Left ventricle myocardium inferior (tissue), 1 donor: ENCODE measurements at places on chromosomes 13 and 19.

GRCh38 chr13:105519771-105520170 lies 1015.7 kb downstream of the EFNB2 start:
- H3K27ac ChIP-seq, result no peak overlapping the region
- no peaks in the 10 kb centered on the region for H3K27me3 ChIP-seq
- H3K4me1 ChIP-seq, result no peaks in the 10 kb centered on the region
- no peaks in the 10 kb centered on the region for H3K36me3 ChIP-seq
- no peak for DNase-seq

- H3K4me3 ChIP-seq, result no peak overlapping the region
- H3K27me3 ChIP-seq, result no peaks in the 10 kb centered on the region
- H3K4me1 ChIP-seq, result no peaks in the 10 kb centered on the region
- no peak for DNase-seq
- no peaks in the 10 kb centered on the region for H3K36me3 ChIP-seq
- H3K27ac ChIP-seq, result no peak overlapping the region
Observed at GRCh38 chr13:74841123-74841522, 640.8 kb downstream of the TBC1D4 start.

DNA sequence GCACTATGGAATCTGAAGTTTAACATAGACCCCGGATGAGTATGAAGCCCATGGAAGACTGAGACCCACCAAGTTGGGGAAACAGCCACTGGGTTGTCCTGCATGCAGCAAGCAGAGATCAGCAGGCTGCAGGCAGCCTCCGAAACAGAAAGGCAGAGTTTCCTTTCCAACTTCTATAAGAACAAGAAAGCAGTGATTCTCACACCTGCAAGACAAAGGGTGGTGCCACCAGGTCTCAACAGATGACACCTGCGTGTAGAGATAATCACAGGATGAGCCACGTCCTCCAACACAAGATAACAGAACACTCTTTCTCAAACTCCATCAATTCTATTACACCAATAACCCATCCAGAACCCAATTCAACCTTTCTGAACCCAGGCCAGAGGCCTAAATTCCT lies 457.9 kb downstream of the FOXO1 start:
- H3K36me3 ChIP-seq, result no peaks in the 10 kb centered on the region
- H3K27me3 ChIP-seq, result no peaks in the 10 kb centered on the region
- no peak overlapping the region for H3K27ac ChIP-seq
- DNase-seq, result no peak
- H3K4me1 ChIP-seq, result peaks cover 9% of the 10 kb centered on the region
- no peak overlapping the region for H3K4me3 ChIP-seq

DNA sequence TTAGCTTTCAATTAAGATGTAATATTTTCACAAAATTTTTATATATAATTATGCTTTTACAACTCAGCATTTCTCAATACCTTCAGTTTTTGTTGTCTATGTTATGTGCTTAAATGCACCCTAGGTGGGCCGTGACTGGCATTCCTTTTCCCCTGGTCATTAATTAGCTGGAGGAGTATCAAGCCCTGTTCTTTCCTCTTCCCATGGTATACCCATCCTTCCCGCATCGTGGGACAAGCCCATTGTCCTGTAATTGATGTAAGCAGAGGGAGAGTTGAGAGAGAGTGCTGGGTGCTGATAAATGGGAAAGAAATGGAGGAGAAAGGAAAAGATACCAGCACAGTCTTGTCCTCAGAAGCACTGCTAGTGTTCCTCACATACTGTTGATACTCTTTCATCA lies 591.7 kb downstream of the GPC6 start:
- no peak for DNase-seq
- H3K27ac ChIP-seq, result no peak overlapping the region
- no peaks in the 10 kb centered on the region for H3K36me3 ChIP-seq
- no peaks in the 10 kb centered on the region for H3K27me3 ChIP-seq

- no peak overlapping the region for H3K4me3 ChIP-seq
- DNase-seq, result no peak
- no peak overlapping the region for H3K27ac ChIP-seq
- peaks cover 27% of the 10 kb centered on the region for H3K4me1 ChIP-seq
- peaks cover 53% of the 10 kb centered on the region for H3K27me3 ChIP-seq
Observed at GRCh38 chr13:24684600-24684998, 4.4 kb downstream of the ATP12A start.

- peaks cover 85% of the 10 kb centered on the region for H3K4me1 ChIP-seq
- peaks cover 29% of the 10 kb centered on the region for H3K36me3 ChIP-seq
- H3K27me3 ChIP-seq, result no peaks in the 10 kb centered on the region
- DNase-seq, result peak; percentile 88
- peak overlapping the region; percentile 100 for H3K27ac ChIP-seq
Observed at GRCh38 chr19:1248786-1249297, 459 bp downstream of the MIDN start.

DNA sequence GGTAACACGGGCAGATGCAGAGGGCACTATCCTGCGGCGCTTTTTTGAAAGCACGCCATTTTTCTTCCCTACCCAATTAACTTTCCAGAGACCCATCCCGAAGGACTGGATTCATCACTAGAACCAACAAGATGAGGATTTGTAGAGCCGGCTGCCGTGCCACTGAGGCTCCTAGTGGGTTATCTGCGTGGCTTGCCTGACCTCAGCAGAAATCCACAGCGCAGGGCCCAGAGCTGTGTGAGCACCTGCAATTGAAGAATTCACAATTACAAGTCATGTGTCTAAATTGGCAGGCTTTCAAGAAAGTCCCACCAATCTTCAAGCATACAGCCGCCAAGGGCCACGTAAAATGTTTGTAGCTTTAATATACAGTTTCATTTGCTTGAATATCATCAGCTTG lies 75.5 kb downstream of the ALOX5AP start:
- no peak for DNase-seq
- no peak overlapping the region for H3K27ac ChIP-seq
- H3K27me3 ChIP-seq, result no peaks in the 10 kb centered on the region
- H3K4me3 ChIP-seq, result no peak overlapping the region
- peaks cover 18% of the 10 kb centered on the region for H3K4me1 ChIP-seq
- no peaks in the 10 kb centered on the region for H3K36me3 ChIP-seq

DNA sequence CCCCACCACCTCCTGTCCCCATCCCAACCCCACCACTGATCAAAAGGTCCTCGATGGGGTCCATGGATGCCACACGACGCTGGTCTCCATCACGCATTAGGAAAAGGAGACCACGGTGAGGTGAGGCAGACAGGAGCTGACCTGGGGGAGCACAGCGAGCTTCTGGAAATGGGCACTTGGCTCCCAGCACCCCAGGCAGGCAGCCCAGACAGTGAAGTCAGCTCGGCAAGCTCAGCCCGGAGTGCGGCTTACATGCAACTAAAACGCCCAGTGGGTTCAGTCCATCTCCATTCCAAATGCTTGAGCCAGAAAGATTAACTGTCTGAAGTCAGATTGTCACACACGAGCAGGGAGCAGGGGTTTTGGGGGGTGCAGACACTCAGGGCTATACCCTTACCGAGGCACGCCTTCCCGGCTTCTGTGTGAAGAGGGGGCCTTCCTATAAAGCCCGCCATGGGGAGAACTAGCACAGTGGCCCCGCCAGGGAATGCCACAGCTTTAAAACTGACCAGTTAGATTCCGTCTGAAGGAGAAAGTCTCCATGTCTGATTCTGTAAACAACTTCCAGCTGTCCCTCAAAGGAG lies 79.4 kb downstream of the SPACA7 start:
- no peak for DNase-seq
- no peak overlapping the region for H3K27ac ChIP-seq

- H3K27me3 ChIP-seq, result no peaks in the 10 kb centered on the region
- peaks cover 18% of the 10 kb centered on the region for H3K36me3 ChIP-seq
- H3K4me1 ChIP-seq, result peaks cover 3% of the 10 kb centered on the region
- no peak overlapping the region for H3K4me3 ChIP-seq
Observed at GRCh38 chr19:52665027-52665426, 26.9 kb upstream of the ZNF83 start.

DNA sequence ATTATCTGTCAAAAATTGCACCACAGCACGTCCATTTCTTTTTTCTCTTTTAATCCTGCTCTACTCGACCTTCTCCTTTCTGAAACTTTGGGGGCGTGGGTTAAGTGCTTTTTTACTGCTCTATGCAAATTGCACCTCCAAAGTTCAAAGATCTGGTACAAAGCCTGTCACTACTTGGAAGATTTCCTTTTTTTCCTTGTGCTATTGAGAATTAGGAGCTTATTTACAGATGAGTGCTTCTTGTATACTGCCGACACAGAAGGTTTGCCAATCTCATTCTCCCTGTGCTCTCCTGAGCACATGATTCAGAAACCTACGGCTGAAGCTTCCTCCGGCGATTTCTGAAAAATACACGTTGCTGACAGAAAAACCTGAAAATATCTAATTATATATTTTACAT lies 94.8 kb downstream of the TEX29 start:
- peaks cover 99% of the 10 kb centered on the region for H3K27me3 ChIP-seq

GRCh38 chr13:112246731-112247470 lies 129.3 kb upstream of the SPACA7 start:
- no peaks in the 10 kb centered on the region for H3K4me1 ChIP-seq
- no peak overlapping the region for H3K4me3 ChIP-seq
- no peaks in the 10 kb centered on the region for H3K36me3 ChIP-seq
- no peak for DNase-seq
- no peak overlapping the region for H3K27ac ChIP-seq

- H3K4me1 ChIP-seq, result no peaks in the 10 kb centered on the region
- no peaks in the 10 kb centered on the region for H3K36me3 ChIP-seq
- no peaks in the 10 kb centered on the region for H3K27me3 ChIP-seq
- H3K4me3 ChIP-seq, result no peak overlapping the region
- peak overlapping the region; percentile 58 for H3K27ac ChIP-seq
Observed at GRCh38 chr13:92224052-92224821, 825.8 kb downstream of the GPC5 start.

DNA sequence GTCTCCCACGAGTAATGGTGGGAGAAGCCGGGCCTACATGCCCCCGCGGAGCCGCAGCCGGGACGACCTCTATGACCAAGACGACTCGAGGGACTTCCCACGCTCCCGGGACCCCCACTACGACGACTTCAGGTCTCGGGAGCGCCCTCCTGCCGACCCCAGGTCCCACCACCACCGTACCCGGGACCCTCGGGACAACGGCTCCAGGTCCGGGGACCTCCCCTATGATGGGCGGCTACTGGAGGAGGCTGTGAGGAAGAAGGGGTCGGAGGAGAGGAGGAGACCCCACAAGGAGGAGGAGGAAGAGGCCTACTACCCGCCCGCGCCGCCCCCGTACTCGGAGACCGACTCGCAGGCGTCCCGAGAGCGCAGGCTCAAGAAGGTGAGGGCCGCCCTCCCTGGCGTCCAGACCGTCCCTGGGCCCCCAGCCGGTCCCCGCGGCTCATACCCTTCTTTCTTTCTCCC lies 1.4 kb upstream of the USF2 start:
- peak overlapping the region; percentile 99 for H3K27ac ChIP-seq
- no peaks in the 10 kb centered on the region for H3K27me3 ChIP-seq
- DNase-seq, result peak; percentile 66
- H3K4me3 ChIP-seq, result peak overlapping the region; percentile 95

DNA sequence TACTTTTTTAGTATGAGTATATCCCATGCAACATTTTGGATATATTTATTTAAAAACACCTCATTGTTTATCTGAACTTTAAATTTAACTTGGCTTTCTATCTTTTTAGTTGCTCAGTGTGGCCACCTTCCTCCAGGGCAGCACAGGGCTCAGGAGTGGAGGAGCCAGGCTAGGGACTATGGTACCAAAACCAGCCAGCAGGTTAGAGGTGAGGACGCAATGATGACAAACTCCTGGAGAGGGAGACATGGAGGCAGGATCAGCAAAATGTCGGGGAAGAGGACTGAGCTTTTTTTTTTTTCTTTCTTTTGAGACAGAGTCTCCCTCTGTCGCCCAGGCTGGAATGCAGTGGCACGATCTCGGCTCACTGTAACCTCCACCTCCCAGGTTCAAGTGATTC lies 29.6 kb upstream of the CALM3 start:
- H3K27ac ChIP-seq, result no peak overlapping the region
- no peak overlapping the region for H3K4me3 ChIP-seq
- no peaks in the 10 kb centered on the region for H3K4me1 ChIP-seq
- H3K36me3 ChIP-seq, result no peaks in the 10 kb centered on the region

DNA sequence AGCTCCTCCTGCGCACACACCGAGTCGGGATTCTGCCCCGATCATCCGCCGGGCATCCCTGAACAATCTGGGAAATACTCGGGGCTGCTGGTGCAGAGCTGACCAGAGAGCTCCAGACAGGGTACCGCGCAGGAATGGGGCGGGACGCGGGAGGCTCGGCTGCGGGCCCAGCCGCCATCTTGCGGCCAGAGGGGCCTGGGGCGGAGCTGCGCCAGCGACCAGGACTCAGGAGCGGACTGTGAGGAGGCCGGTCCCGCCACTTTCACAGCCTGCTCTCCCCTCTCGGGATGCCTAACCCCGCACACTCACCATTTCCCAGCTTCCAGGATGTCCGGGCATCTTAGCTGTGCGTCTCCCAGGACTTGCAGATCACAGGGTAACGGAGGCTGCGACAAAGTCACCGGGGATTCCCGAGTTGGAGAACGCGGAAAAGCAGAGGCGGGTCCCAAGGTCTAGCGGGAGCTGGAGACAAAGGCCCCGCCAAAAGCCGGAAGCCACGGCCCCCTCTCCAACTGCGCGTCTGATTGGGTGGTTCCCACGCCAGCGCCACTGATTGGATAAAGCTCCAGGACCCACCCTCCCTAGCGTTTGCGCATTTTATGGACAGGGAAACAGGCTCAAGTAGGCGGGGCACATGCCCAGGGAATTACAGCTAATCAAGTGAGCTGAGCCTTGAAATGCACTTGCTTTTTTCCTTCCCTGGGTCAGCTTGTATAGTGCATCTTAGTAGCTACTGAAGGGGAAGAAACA lies 15.8 kb upstream of the ZNF43 start:
- peak overlapping the region; percentile 88 for H3K27ac ChIP-seq
- H3K4me3 ChIP-seq, result peak overlapping the region; percentile 92
- H3K36me3 ChIP-seq, result no peaks in the 10 kb centered on the region
- peak; percentile 94 for DNase-seq
- peaks cover 19% of the 10 kb centered on the region for H3K4me1 ChIP-seq

GRCh38 chr13:53298396-53298795 lies 269.8 kb downstream of the OLFM4 start:
- DNase-seq, result no peak
- no peaks in the 10 kb centered on the region for H3K27me3 ChIP-seq
- no peak overlapping the region for H3K4me3 ChIP-seq
- no peak overlapping the region for H3K27ac ChIP-seq
- H3K36me3 ChIP-seq, result no peaks in the 10 kb centered on the region
- no peaks in the 10 kb centered on the region for H3K4me1 ChIP-seq

- H3K27me3 ChIP-seq, result no peaks in the 10 kb centered on the region
- H3K27ac ChIP-seq, result no peak overlapping the region
- no peaks in the 10 kb centered on the region for H3K4me1 ChIP-seq
- H3K4me3 ChIP-seq, result no peak overlapping the region
- no peaks in the 10 kb centered on the region for H3K36me3 ChIP-seq
Observed at GRCh38 chr13:54989418-54989817, 1960.8 kb downstream of the OLFM4 start.

- H3K27me3 ChIP-seq, result no peaks in the 10 kb centered on the region
- H3K36me3 ChIP-seq, result no peaks in the 10 kb centered on the region
- H3K27ac ChIP-seq, result no peak overlapping the region
- H3K4me3 ChIP-seq, result no peak overlapping the region
Observed at GRCh38 chr13:103731959-103732358, 665.7 kb upstream of the SLC10A2 start.

GRCh38 chr19:4600893-4601292 lies 38.4 kb upstream of the TNFAIP8L1 start:
- no peaks in the 10 kb centered on the region for H3K36me3 ChIP-seq
- peaks cover 61% of the 10 kb centered on the region for H3K27me3 ChIP-seq
- no peak overlapping the region for H3K27ac ChIP-seq

GRCh38 chr19:3465552-3465951 lies 14.8 kb downstream of the SMIM24 start:
- H3K4me1 ChIP-seq, result peaks cover 57% of the 10 kb centered on the region
- no peak for DNase-seq
- H3K4me3 ChIP-seq, result no peak overlapping the region
- no peaks in the 10 kb centered on the region for H3K27me3 ChIP-seq
- peak overlapping the region; percentile 42 for H3K27ac ChIP-seq
